ENCODE measurements at places on chromosomes 3 and 15.

DNA sequence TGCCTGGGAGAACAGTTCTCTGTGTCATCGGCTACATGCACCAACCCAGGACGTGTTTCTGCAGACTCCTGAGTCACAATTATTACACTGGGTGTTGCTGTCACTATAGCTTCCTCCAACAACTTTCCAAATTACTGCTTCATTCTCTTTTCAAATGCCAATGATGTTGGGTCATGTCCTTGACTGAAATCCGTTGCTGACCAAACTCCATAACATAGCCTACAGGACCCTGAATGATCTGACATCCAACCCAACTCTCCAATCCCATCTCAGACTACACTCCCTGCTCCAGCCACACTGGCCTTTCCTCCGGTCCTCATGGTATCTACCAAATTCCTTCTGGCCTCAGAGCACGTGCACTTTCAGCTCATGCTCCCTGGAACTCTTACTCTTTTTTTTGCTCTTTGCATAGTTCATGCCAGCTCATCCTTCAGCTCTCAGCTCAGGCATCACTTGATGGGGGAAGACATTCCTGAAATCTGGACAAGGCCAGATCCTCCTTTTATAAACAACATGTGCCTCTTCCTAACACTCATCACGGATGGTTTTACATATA, 108.8 kb upstream of the PTPRG start:
- no peak for DNase-seq

- no peak for DNase-seq
Observed at GRCh38 chr3:53151465-53151864, 9.5 kb upstream of the PRKCD start.

GRCh38 chr15:80507638-80508316, 103.6 kb downstream of the ARNT2 start:
- no peak for DNase-seq

GRCh38 chr3:13494463-13495350, 14.6 kb downstream of the HDAC11 start:
- DNase-seq = no peak

DNA sequence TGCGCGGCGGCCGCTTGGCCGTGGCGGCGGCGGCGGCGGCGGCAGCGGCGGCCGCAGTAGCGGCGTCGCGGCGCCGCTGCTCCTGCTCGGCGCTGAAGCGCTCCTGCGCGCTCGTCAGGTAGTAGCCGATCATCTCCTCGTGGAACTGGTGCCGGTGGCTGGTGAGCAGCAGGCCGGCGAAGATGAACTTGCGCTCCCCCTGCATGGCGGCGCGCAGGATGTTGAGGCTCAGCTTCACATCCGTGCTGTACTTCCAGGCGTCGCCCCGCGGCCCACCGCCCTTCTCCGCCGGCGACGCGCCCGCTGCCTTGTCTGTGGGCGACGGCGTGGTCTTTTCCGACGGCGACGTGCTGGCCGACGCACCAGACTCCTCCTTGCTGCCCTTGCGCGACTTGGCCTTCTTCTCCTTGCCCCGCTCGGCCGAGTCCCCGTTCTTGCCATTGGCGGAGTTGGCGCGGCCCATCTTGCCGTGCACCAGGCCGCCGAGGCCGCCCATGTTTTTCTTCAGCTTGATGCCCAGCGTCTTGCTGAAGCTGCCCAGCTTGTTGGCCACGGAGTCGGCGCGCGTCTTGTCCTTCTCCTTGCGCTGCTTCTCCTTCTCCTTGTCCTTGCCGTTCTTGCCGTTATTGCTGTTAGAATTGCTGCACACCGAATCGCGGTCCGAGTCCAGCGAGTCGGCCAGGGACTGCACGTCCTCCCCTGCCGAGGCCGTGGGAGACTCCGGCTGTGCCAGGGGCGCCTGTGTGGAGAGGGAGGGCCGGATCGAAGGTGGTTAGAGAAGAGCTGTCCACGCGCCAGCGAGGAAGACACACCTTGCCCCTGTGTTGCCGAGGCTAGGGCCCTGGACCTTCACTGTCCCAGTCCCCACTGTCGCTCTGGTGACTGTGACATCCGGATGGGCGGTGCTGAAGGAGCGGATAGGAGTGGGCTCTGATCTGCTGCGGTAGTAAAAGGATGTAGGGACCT, 157.6 kb downstream of the KLF13 start:
- DNase-seq = no peak

DNA sequence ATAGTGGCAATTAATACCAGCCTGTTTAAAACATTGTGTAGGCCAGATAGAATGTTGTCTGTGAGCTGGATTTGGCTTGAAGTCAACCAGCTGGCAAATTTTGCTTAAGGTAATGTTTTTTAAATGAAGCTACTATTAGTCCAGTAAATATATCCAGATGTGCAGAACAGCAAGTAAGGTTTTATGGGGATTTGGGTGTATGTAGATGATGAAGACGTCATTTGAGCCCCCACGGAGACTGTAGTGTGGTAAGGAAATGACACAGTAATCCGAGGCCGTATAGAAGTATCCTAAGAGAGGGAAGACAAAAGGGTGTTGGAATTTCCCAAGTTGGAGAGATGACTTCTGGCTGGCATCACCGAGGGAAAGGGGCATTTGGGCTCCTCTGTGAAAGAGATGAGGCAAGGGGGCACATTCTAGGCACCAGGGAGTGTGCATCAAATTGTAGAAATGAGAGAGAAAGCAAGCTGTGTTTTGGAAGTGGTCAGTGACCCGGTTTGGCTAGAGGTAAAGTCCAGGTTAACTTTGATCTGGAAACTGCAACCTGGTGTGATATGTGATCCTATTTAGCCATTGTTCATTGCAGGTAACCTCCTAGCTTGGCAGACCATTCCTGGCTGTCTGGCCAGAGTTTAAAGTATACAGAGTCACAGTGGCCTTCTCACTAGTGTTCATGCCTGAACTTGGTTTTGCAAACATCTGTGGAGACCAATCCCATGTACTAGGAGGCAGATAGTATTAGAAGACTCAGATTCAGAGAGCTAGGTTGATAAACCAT, 104.2 kb downstream of the ITPR1 start:
- no peak for DNase-seq

- DNase-seq = no peak
Observed at GRCh38 chr15:56699743-56700142, 33.6 kb downstream of the ZNF280D start.

GRCh38 chr3:71356265-71356664, 227.3 kb downstream of the FOXP1 start:
- DNase-seq = no peak

DNA sequence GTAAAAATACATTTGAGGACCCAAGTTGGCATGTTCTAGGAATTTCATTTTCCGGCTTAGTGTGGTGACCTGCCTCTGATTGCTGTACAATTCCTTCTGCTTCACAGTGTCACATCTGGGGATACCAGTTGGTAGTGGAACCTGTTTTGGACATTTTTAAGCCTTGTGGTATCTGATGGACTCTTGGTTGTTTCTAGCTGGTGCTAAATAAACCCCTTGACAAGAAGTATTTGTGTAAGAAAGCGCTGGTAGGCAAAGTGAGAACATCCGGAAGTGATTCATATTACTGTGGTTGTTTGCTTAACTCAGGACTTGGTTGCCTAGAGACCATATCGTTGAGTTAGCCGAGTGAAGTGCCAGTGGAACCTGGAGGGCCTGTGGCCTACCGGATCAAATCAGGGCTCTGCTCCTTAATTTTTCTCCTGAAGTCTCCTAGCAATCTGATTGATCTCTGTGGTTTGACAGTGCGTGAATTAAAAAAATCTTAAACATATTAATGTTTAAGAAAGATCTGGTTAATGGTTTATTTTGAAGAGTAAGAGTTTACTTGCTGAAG, 12.8 kb downstream of the IQGAP1 start:
- DNase-seq = peak; percentile 27

DNA sequence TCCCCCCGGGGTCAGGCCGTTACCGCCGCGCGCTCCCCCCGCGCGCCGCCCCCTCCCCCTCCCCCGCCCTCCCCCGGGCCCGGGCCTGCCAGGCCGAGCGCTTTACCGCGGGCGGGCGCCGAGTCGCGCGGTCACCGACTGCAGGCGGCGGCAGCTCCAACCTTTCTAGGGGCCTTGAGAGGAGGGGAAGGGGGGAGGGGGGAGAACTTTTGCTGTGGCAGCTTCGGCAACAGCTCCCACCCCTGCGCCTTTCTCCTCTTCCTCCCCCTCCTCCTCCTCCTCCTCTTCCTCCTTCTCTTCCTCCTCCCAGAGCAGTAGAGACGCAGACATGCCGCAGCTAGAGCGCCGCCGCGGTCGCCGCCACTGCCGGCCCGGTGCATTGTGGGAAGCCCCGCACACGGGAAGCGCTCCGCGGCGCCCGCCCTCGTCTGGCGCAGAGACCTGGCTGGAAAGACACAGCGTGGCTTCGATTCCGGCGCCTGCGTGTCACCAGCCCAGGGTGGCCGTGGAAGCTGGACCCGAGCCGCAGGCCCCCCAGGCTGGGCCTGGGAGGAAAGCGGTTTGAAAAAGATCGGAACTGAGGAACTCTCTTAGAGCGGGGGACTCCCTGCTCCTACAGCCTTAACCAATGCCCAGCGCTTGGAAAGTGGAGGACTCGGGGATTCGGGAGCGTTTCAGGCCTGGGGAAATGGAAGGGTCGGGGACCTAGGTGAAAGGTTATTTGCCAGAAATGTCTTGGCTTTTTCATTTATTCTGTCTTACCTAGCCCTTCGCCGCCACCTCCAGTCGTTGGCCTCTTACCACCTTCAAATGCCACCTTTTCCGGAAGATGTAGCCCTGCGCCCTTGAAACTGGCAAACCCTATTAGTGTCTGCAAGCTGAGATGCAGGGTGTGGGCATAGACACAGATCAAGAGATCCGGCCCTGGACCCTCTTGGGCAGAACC, at the start of gene ZNF148:
ZNF148 (minus strand) TSS at position 330 of the 946 bp plus-strand sequence. CDS start 61,685 bp downstream, outside the sequence.
- DNase-seq = peak; percentile 79

GRCh38 chr3:114878114-114878839, 268.8 kb downstream of the ZBTB20 start:
- no peak for DNase-seq

- DNase-seq = no peak
Observed at GRCh38 chr15:82768414-82769054, 37.3 kb downstream of the FSD2 start.

DNA sequence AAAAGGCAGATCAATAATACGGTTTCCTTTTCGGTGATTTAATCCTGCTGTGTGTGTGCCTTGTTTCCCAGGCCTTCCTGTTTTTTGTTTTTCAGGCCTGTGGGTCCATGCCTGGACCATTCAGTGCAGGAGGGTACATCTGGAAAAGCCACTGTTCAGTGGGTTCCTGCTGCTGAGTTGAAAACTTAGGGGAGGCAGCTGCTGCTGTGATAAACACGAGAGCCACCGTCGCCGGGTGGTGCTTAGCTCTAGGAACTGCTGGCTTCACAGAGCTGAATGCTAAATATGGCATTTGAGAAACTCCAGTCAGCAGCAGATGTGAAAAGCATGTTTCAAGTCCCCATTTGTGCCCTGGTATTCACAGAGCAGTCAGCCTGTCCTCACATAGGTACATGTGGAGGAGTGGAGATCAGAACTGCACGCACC, 44.0 kb downstream of the SYNM start:
- DNase-seq = no peak

DNA sequence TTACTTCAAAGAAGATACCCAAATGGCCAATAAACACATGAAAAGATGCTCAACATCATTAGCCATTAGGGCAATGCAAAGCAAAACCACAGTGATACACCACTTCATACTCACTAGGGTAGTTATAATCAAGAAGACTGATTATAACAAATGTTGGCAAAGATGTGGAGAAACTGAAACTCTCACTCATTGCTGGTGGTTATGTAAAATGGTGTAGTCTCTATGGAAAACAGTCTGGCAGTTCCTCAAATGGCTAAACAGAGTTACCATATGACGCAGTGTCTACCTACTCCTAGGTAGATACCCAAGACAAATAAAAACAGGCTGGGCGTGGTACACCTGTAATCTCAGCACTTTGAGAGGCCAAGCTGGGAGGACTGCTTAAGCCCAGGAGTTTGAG, 3.5 kb upstream of the ZFAND6 start:
- DNase-seq = no peak

GRCh38 chr15:78540871-78541743, 863 bp downstream of the PSMA4 start:
- DNase-seq = no peak

DNA sequence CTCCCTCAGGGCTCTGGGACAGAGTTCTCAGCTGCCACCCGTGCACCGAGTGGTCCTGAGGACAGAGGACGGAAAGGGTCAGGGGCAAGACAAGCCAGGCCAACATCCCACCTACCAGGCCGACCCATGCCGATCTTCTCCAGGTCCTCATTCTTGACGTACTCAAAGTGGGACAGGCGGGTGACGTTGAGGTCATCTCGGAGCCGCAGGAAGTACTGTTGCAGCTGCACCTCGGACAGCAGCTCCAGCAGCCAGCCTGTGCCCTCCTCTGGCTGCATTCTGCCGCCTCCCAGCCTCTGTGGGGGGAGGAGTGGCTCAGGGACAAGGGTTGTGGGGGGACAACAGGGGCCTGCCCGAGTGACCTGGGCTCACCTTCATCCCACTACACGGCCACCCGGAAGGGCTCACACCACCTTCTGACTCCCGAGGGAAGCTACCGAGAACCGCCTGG, 20.0 kb downstream of the TNK2 start:
- DNase-seq = no peak

DNA sequence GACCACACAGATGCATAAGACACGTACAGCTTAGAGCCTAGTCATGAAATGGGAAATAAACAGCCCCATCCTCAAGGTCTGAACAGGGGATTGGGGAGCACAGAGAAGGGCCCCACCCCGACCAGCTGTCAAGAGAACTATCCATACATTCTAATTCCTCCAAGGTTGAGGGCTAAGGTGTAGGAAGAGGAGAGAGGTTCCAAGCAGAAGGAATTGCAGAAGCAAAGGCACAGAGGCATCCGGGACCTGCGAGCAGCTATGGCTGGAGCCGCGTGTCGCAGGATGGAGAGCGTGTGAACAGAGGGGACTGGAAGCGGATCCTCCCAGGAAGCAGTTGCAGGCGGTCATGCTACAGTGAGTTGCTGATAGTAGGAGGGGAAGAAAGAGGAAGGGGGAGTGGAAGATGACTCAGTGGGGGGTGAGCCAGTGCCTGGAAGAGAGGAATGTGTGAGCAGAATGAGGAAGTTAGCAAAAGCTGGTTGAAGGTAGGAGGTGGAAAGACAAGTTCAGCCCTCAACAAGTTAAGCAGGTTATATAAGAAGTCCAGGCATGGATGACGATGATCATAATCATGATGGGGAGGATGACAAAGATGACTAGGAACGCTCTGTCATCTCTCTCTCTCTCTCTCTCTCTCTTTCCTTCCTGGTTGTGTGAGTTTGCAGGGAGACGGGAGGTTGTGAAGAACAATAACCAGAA, 89.7 kb downstream of the LIPC start:
- no peak for DNase-seq

All from stimulated activated CD8-positive, alpha-beta memory T cell treated with anti-CD3 and anti-CD28 coated beads, Interleukin-2, amount 100 ng/mL, for 1 hour (primary cell).